NCI-H526 (cell line): ENCODE measurements at places on chromosomes 2 and 18.

DNA sequence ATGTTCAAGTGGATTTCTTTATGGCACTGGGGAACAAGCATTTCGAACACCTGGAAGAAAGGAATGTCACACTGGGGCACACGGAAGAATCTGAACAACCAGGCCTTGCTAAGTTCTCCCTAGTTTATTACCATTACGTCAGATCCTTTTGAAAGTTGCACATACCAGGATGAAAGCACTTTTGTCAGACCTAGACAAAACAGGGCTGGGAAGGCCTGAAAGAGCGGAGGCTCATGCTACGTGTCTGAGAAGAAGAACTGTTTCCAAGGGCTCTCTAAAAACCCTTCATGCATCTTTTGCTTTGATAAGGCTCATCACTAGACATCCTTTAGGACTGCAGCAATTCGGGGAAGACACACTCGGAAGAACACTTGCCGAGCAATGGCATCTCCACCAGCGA lies 15.4 kb upstream of the SLC25A52 start:
- no peak for DNase-seq

- DNase-seq, result peak; percentile 49
These were observed 36.1 kb upstream of the MRPL33 start for GRCh38 chr2:27735263-27735904.

GRCh38 chr2:20961858-20962257 lies 82.0 kb downstream of the APOB start:
- no peak for DNase-seq

- no peak for DNase-seq
These were observed 21.1 kb downstream of the TMEM182 start for GRCh38 chr2:102782933-102783332.

DNA sequence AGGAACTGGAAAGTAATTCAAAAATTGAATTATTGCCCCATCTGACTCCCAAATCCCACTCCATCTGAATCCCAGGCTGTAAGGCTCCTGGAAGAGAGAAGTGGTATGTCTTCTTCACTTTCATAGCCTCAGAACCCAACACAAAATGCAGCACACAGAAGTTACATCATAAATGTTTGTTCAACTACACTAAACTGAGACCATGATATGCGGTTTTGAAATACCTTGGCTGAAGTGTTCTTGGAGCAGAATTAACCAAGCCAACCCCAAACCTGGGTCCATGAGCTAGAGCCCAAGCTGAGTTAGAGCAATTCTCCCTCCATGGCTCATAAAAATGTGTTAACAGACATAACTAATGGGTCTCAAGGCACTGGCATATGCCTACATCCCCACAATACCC lies 23.3 kb downstream of the NEB start:
- no peak for DNase-seq

- DNase-seq, result no peak
These were observed 49.1 kb downstream of the MFSD6 start for GRCh38 chr2:190457256-190457655.

GRCh38 chr2:16513626-16514025 lies 152.0 kb downstream of the CYRIA start:
- DNase-seq, result no peak

DNA sequence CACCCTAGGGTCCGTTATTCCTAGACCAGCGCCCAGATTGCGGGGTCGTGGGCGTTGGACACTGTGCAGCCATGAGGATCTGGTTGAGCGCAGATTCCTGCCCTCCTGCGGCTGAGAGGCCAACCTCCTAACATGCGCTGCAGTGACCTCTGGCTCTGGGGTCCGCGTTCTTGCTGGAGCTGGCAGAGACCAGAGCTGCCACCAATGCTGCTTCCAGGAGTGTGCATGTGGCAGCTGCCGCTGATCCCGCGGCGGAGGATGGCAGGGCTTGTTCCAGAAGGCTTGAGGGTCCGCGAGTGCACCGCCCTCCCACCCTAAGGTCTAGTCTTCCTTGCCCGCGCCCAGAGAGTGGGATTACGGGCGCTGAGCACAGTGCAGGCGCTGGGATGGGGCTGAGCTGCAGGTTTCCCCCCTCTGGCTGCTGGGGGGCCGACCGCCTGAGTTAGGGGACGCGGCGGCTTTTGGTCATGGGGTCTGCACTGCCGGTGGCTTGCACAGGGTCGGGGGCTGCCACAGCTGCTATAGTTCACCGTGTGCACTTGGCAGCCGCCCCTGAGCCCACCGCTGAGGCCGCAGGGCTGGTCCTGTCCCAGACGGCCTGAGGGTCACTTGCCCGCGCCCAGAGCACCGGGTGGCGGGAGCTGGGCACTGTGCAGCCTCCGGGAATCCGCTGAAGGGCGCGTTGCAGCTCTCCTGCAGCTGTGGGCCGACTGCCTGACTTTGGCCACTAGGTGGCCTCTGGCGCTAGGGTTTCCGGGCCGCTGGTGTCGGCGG lies 145.9 kb downstream of the CCDC74A start:
- DNase-seq, result peak; percentile 87

- DNase-seq, result no peak
These were observed 39.3 kb downstream of the THOC1 start for GRCh38 chr18:228586-228985.

GRCh38 chr2:148998165-148998830 lies 40.2 kb upstream of the LYPD6B start:
- DNase-seq, result no peak

DNA sequence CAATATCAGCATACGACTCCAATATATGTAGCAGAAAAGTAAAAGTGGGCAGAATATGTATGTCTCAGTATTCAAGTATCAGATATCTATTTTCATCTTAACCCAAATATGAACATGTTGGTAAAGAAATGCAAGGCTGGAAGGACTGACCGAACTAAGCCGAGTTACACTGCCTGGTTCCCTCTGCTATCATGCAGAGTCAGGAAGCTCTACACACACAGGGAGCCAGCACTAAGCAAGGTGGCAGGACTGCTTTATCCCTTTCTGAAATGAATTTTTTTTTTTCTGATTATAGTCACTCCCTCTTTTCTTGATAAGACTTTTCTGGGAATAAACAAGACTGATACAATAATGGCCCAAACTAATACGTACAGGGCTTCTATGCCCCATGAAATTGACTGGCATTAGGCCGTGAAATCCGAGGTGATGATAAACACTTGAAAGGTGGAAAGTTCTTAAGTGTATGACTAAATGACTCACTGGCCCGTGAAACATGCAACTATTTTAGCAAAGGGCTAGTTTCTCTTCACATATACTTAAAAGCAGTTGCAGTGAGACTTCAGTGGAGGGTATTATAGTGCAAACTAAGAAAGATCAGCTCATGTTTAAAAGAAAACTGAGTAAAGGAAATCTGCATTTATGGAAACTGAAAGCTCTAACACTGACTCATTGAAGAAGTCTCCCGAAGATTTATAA lies 14.9 kb downstream of the DPP4 start:
- no peak for DNase-seq

- no peak for DNase-seq
These were observed 178.7 kb downstream of the FMNL2 start for GRCh38 chr2:152513681-152514080.

DNA sequence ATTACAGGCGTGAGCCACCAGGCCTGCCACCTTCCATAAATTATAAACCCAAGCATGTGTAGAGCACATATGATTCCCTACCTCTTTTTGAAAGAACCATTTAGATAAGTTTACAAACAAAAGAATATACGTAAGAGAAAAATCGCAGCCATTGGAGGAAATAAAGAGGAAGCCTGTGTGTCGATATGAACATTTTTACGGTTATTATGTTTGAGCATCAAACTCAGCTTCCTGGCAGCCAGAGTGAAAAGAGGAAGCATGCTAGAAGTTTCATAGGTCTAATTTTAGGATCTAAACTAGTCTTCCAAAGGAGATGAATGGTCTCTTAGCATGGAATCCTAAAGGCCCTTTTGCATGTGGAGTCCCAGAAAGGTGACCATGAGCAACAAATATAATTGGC lies 104.3 kb downstream of the PLB1 start:
- no peak for DNase-seq

GRCh38 chr18:10519999-10520935 lies 5.6 kb upstream of the NAPG start:
- peak; percentile 82 for DNase-seq

DNA sequence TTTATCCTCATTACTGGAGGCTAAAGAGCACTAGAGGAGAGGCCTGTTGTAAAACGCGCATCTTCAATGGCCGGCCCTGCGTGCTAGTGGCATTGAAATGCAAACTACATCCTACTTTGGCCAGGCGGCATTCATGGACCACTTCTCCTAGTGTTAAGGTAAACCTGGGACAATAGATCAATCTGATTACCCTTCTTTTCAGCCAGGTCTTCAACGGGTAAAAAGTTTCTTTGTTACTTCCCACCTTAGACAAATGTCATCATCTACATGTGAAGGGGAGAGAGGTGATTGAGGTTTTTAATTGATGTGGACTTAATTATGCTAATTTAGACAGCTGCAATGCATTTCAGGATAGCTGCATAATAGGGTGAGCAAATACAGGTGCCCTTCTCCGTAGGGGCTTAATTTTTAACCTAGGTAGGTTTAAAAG lies 628.0 kb downstream of the ZEB2 start:
- peak; percentile 3 for DNase-seq

- DNase-seq, result no peak
These were observed 77.2 kb upstream of the ST6GAL2 start for GRCh38 chr2:106963156-106963555.

DNA sequence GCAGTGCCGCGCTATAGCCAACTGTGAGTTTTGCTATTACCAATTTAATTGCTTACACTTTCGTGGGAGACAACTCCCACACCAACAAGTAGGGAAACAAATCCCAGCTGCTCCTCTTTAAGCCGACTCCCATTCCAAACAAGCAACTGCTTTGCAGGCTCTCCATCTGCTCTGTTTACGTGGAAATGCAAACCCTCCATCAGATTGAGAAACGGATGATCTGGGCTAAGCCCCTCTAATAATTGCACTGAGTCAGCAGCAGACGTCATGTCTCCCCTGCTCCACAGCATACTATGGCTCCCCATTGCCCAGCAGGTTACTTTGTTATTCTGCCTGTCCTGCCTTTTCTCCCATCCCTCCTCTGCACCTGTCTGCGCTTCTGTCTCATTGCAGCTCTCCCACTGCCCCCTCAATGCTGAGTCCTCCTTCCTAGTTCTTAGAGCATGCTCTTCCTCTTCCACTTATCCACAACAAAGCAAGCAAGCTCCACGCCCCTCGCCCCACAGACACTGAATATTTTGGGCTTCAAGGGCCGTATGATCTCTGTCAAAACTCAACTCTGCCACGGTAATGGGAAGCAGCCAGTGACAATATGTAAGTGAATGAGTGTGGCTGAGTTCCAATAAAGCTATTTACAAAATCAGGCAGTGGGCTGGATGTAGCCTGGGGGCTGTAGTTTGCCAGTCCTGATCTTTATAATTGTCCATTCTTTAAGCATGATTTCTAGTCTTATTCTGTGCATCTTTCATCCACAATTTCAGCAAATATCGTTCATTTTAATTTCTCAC lies 39.5 kb upstream of the ARL4C start:
- no peak for DNase-seq

DNA sequence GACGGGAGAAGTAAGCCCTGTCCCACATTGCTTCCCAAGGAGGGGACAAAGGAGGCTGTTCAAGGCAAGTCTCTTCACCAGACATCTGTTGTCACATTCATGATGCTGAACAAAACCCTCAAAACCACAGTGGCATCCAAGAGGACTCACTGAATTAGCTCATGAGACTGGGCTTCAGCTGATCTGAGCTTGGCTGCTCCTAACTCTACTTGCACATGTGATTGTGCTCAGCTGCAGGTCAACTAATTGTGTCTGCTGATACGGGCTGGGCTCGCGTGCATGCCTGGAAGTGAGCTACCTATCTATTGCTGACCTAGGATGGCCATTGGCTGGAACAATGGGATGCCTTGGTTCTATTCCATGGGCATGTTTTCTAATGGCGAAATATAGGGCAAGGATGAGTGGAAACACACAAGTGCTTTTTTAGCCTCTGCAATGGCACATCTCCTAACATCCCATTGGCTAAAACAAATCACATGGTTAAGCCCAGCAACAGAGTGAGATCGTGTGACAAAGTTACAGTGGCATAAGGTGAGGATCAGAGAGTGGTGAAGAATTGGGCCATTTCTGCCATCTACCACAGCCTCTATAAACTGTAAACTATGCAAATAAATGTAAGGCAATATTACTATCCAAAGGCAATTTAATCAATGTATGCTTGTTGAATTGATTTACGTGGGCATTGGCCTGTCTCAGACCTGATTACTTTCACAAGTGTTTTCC lies 52.9 kb upstream of the CAPN13 start:
- DNase-seq, result no peak

- DNase-seq, result no peak
These were observed 5.7 kb downstream of the SMC6 start for GRCh38 chr2:17747684-17748452.

DNA sequence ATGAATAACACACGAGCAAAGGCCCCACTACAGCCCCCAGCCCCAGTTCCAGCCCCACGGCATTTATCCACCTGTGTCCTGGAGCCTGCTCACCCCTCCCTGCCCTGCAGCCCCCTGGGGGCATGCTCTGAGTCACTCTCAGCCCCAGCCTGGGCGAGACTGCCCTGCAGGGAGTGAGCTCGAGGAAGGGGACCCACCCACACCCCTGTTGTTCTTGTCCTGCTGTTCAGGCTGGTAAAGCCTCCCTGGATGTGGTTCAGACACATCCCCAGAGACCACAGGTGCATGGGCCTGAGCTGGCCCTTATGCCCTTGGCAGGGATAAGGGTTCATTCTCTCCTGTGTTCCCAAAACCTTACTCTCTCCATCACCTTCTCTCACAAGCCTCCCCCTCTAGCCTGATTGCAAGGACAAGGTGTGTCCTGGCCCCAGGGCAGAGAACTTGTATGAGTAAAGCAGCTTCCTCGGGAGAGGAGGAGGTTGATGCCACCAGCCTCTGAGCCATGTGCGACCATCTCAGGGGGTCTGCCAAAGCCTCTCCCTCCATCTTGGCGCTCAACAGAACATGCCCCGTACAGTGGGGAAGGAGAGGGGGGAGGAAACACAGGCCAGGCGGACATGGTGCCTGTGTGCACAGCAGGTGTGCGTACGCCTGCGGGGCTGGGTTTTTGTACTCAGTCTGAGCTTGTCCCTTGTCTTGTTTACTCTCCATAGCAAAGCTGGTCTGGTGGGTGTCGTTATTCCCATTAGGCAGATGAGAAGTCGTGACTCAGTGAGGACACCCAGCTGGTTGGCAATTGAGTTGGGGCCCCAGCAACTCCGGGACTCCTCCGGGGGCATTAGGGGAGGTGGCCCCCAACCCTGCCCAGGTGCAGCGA lies 64.4 kb downstream of the CIB4 start:
- peak; percentile 24 for DNase-seq

DNA sequence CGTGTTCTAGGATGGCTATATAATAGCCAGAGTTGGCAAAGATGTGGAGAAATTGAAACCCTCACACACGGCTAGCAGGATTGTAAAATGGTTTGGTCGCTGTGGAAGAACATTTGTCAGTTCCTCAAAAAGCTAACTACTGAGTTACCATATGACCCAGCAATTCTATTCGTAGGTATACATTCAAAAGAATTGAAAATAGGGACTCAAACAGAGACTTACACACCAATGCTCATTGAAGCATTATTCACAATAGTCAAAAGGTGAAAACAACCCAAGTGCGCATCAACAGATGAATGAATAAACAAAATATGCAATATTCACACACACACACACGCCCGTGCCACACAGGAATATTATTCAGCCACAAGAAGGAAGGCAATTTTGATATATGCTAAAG lies 98.7 kb downstream of the PLA2R1 start:
- no peak for DNase-seq

- DNase-seq, result no peak
These were observed 151.5 kb downstream of the INHBB start for GRCh38 chr2:120497261-120497977.

- DNase-seq, result no peak
These were observed 536 bp downstream of the XDH start for GRCh38 chr2:31413862-31414550.

- no peak for DNase-seq
These were observed 100.4 kb upstream of the STK17B start for GRCh38 chr2:196271795-196272194.

GRCh38 chr2:99597616-99598015 lies 107.8 kb upstream of the REV1 start:
- DNase-seq, result no peak
